ENCODE measurements at places on chromosomes 4 and X.

GRCh38 chrX:150255441-150256296 lies 107.4 kb upstream of the MAMLD1 start:
- DNase-seq, result no peak

DNA sequence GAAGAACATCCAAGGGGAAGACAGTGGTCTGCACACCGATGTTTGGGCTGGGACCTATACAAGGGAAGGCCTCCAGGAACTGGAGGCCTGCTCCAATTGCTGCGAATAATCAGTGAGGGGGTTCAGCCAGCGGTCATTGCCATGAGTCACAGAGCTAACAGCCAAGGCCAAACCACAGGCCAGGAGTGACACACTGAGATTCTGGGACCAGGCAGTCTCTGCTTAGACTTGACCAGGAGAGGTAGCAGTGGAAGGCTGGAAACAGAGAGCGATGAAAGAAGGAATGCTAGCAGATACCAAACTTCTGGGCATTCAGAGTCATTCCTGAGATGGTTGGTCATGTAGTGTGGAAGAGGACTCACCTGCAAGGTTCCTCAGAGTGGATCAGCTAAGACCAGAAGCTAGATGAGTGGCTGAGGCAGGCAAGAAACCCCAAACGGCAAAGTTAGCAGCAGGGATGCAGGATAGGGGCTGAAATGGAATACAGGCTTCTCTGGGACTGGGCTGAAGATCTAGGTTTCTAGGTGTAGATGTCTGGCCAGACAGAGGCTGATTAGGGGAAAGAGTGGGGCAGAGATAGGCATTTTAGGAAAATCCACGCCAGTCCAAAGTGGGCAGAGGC lies 54.7 kb downstream of the CNGA2 start:
- no peak for DNase-seq

GRCh38 chr4:45693746-45694145 lies 430.1 kb downstream of the GABRG1 start:
- DNase-seq, result no peak

DNA sequence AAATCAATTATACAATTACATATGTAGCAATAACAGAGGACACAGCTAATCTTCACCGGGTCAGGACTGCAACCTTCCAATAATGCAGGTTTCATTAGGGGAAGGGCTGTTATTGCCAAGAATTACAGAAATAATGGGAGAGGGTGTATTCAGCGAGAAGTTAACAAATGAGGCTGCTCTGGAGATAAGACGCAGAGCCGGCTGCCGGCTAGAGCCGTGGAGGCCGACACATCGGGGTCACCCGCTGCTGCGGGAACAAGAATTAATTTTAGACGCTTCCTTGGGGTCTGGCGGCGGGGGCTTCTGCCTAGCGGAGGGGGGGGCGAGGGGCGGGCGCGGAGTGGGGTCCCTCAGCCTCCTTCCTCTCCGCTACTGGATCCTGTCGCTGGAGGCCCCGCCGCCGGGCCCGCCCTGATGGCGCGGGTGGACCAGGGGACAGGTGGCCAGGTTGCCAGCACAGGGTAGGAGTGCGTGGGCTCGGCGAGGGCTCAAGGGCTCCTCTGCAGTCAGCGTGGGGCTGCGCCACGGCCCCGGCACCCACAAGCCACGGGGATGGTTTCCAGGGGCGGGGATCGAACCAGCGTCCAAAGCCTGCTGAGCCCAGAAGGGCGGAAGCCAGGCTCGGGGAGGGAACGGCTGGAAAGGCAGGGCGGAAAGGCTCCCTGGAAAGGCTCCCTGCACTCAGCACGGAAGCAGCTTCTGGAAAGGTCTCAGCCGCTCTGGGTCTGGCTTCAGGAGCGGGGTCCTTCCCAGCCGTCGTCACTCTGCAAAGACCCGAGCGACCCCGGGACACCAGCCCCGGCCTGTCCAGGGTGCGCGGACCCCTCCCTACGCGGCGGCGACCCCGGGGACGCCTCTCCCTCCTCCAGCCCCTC lies 113.8 kb upstream of the NKX1-1 start:
- DNase-seq, result no peak

DNA sequence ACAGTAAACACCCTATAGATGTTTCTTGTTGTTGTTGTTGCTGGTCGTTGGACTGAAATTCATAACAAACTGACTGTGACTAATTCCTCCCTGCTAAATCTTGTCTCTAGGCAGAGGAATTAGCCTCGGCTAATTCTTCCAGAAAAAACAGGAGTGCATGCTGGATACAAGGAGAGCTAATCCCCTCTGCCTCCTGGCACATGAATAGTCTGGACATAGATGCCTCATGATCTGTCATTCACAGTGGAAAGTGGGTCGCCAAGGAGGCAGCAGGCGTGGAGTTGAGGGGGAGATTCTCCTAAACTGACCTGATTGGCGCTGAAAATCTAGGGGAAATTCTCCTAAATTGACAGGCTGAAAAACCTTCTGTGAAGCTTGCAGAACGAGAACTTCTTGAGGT lies 220.1 kb downstream of the DCTD start:
- DNase-seq, result no peak

- no peak for DNase-seq
Measured at GRCh38 chrX:49312176-49312575, 8.7 kb downstream of the GAGE10 start.

DNA sequence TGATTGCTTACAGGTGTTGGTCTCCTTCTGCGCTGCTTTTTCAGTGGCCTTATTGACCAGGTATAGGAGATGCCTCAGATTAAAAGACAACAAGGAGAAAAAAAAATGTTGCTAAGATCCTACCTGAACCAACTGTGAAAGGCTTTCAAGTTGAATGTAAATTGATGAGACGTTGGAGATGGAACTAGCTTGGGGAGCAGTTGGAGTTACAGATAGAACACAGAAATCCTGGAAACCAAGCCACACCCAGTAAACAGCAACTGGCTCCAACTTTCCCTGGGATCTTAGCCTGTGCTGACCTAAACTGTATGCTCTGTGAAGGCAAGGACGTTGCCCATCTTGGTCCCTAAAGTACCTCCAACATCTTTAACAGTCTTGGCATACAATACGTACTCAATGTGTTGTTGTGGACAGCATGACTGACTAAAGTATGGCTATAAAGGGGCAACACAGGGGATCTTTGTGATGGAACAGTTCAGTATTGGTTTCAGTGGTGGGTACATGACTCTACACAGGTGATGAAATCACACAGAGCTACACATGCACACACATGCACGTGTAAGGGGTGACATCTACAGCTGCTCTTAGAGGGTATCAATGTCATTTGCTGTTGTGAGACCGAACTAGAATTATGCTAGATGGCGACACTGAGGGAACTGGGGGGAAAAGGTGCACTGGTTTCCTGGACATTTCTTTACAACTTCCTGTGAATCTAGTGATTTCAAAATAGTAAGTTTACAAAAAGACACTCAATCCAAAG lies 22.3 kb downstream of the GAB3 start:
- no peak for DNase-seq

GRCh38 chr4:153724606-153725005 lies 35.2 kb downstream of the RNF175 start:
- no peak for DNase-seq

GRCh38 chr4:183140911-183141320 lies 41.9 kb downstream of the WWC2 start:
- no peak for DNase-seq

- DNase-seq, result no peak
Measured at GRCh38 chrX:123876844-123877243, 17.0 kb downstream of the XIAP start.

DNA sequence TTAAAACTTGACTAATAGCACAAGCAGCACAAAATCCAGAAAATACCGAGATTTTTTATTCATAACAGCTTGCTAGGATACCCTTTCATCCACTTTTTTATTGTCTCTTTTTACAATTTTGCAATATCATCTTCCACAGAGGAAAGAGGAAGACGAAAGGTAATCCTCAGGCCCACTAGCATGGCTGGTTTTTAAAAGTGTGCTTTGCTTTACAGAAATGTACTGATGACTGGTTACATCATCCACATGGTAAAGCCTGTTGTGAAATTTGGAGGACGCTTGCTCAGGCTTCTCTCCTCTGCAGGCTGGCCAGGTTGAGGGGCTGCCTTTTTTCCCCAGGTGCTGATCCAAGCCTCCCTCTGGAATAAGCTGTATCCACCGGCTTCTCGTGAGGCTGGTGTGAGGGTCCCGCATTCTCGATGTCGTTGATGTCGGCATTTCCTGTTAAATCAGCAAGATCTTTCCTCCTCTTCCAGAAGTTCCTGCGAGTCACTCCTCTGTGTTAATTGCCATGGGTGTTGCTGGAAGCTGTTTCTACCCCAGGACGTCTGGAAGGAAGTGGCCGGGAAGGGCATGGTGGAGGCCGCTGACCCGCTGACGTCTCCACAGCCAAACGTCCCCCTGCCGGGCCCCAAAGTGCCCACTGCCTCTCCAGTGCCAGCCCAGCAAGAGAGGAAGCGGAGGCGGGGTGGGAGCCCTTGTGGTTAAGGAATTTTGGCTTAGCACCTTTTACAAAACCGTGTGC lies 5.8 kb upstream of the DGKQ start:
- DNase-seq, result no peak

- DNase-seq, result no peak
Measured at GRCh38 chr4:144115519-144115918, 25.0 kb downstream of the GYPA start.

DNA sequence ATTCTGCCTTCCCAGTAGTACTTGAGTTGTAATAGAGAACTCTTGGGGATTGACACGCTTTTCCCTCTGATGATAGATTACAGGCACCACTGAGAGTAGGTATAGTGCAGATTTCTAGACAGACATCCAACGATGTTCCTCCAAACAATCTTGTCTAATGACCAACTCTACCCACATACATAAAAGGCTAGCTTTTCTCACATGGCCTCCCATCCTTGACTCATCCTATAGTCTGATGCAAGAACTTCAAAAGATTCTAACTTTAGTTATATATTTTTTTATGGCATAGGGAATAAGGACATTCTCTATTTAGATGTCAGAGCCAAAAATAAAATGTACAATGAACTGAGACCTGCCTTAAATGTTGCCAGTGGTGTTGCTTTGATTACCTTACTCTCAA lies 60.9 kb downstream of the GLRA2 start:
- DNase-seq, result no peak

- DNase-seq, result no peak
Measured at GRCh38 chrX:11273544-11273943, 19.7 kb upstream of the AMELX start.

GRCh38 chr4:150974252-150974640 lies 40.8 kb downstream of the LRBA start:
- DNase-seq, result no peak

DNA sequence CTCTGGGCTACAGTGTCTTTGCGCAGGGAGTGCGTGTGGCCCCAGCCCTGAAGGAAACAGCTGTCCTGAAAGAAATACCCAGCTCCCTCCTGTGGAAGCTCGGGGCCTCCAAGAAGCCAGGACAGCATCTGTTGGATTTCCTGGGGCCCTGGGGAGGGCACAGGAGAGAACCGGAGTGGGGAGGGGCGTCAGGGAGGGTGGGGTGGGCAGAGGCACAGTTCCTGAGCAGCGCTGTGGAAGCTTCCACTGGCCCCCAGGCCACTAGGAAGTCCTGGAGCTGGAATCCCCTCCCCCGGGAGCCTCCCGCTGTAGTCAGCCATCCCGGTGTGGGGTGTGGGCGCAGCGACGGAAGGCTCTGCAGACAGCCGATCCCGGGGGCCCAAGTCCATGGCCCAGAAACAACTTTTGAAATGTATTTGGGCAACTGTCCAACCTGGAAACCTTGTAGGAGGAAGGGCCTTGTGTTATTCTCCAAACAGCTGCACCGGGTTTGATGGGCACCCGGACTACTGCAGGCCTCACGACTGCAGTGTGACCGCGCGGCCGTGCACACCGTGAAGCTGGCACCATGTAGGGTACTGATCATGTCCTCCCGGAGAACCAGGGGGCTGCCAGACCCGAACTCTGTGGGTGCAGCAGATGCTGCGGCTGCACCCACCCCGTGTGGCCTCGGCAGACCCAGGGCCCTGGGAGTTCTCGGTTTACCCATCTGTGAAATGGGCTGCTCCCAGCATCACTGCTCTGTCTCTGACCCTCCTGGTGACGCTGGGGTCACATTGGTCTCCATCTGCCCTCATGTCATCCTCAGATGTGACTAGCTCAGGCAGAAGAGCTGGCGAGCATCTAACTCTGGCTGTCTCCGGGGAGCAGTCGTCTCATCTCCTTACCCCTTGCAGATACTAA lies 68.5 kb upstream of the HMX1 start:
- DNase-seq, result no peak

DNA sequence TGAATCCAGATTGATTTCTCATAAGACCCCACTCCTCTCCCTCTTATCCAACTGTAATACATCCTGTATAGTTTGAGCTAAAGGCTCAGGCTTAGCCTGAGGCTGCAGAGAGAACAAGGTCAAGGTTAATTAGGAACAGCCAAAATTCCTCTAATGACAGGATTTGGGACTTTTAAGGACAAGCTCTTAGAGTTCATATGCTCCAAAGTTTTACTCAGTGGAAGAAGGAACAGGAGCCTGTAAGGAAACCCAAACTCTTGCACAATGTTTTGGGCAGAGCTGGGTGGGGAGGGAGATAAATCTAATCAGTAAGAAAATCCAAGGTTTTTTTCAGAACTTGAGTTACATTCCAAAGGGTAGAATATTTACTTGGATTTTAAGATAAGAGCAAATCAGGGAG lies 238.8 kb downstream of the QDPR start:
- no peak for DNase-seq

GRCh38 chr4:113442826-113443225 lies 318.7 kb downstream of the CAMK2D start:
- no peak for DNase-seq

- no peak for DNase-seq
Measured at GRCh38 chrX:153423652-153424051, 12.4 kb downstream of the ZFP92 start.

DNA sequence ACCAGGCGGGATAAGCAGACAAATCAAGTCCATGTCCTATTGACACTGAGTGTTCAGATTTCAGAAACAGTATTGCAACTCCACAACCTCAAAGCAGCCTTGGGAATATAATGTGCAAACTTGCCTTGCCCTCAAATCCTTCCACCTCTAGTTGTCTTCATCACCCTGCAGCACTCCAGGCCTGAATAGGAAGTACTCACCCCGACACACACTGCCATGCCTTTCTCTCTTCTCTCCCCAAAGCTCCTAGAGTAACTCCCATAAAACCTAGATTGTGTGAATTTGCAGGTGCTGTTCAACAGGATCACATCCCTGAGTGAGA lies 19.6 kb downstream of the ACSL1 start:
- DNase-seq, result no peak

DNA sequence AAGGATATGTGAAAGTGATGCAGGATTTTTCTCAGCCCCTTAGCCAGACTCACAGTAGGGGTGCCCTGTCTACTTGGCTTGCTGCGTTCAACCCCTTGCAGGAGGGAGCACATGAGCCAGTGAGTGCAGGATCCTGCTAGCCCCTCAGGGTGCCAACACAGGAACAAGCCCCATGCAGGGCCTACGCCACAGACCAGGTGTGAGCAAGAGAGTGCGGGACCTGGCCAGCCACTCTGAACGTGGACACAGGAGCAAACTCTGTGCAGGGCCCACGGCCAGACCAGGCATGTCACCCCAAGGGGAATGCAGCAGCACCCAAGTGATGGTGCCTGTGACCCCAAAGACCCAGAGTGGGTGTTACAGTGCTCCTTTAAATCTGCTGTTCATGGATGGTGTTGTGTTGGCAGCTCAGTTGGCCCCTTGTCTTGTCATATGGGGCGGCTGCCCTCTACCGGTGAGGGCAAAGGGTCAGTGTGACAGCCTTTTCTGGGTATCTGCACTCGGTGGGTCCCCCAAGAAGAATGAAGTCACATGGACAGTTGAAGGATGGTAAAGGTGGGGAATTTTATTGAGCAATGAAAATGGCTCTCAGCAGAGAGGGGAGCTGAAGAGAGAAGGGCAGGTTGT lies 188.4 kb upstream of the MAOA start:
- DNase-seq, result no peak

All from NCI-H345 (cell line).